ENCODE measurements at places on chromosomes 5 and 9.

DNA sequence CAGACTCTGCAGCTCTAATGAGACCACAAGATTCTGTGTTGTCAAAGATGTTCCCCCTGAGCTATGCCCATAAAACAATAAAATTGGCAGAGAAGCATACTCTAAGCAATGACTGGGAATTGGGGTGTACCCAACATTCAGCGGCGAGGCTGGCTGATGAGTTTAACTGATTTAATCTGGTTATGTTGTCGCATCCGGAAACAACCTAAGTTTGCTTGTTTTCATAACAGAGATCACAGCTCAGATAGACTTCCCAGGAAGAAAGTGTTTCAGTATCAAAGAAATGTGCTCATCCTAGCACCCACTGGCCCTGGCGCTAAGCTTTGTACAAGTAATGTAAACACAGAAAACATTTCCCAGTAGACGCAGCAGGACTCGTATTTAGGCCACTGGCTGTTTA lies 7.4 kb downstream of the SEMA5A start:
- DNase-seq: no peak

DNA sequence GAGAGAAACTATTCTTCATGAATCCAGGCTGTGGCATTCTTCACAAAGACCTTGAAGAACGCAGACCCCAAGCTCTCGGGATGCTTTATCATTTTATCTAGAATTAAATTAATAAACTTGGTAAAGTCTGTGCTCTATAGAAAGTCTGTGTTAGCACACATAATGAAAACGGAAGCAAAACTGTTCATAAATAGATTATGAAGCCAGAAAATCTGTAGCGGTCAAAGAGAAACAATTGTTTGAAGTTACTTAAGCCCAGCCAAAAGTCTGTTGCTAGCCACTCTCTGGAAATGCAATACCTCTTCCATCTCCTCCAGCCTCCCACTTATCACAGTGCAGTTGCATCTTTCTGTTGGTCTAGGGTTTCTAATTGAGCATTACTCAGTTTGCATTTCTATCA lies 375.9 kb downstream of the KIF4B start:
- DNase-seq: no peak

DNA sequence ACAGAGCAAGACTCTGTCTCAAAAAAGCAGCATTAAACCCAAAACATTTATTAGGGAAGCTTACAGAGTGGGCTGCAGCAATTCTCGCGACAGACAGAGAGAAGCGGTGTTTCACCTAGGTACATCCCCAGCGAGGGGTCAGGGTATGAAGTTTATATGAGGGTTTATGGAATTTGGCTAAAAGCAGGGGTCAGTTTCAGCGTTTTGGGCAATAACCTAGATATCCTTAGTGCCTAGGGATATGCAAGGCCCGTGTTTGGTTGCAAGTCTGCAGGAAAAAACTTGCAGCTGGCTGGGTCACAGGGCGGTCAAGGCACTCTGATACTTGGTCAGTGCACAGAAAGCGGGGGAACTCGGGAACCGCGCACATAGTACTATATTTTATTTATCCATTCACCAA lies 649 bp upstream of the GLE1 start:
- no peak for DNase-seq

DNA sequence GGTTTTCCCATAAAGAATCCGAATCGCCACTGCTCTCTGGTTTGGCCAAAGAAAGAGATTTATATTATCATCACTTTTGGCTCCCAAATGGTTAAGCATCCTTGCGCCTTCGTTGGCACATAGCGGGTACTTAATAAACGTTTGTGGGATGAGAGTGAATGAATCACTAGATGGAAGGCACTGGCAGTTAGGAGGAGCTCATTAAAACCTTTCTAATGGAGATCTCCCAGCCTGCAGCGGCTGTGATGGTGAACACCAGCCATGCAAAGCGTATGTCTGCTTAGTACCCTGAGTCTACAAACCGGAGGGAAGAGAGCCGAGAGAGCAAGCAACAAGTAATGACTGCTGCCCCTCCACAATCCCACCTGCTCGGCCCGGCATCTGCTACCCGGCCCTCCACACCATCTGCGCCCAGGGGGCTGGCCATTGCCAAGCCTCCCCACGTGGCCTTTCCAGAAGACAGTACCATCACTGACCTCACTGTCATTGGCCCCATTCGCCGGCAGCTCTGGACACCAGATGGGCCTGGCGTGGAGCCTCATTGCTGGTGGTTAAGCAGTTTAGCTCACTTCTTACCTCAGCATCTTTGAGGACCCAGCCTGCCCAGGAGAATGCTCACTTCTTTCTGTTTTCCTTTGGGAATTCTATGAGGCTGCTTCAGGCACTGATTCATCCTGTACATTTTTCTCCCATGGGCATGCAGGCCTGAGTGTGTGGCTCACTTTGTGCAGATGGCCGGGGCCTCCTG lies 39.3 kb upstream of the ANKRD33B start:
- DNase-seq: no peak

GRCh38 chr5:178090856-178091255 lies 22.5 kb upstream of the N4BP3 start:
- DNase-seq: no peak

DNA sequence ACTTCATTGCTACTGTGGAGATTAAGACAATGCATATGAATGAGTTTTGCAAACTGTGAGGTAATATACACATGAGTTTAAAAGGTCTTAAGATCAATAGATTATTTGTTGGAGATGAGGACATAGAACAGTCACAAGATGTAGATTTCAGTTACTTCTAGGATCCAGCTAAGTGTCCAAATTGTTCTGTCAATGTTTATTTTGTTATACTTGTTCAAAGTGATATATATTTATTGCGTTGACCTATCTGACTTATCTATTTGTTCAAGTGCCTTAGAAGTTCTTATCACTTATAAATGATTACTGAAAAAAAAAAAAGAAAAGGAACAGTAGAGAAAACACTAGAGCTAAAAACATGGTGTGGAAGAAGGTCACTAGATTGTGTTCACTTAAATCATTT lies 75.6 kb upstream of the GRIN3A start:
- DNase-seq: no peak

- no peak for DNase-seq
Measured at GRCh38 chr5:58871648-58872242, 288.9 kb downstream of the RAB3C start.

DNA sequence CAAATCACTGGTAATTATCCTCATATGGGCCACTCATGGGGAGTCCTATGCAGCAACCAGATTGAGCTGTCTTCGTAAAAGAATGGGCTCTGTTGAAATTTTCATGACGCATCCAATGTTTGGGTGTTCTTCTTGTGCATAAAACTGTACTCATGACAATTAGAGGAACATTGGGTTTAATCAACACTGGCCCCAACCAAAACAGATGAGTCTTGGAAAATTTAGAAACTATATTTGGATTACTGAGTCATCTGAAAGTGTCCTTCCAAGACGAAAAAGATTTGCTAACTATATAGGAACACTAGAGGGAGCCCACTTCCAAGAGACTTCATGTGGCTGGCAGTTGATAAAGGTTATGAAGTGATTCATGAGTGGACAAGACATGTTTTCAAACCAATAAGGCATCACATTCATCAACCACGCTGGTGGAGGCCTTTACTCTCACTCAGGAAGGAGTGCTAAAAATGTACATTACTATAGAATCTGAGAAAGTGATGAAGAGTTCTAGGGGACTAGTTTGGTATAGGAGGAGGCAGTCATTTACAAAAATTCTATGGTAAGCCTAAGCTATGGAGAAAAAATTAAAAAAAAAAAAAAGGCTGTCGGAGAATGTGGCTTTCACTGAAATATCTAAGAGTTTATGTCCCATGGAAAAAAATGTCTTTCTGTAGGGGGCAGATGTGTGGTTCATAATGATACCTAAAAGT lies 313.5 kb downstream of the PRDM9 start:
- no peak for DNase-seq

DNA sequence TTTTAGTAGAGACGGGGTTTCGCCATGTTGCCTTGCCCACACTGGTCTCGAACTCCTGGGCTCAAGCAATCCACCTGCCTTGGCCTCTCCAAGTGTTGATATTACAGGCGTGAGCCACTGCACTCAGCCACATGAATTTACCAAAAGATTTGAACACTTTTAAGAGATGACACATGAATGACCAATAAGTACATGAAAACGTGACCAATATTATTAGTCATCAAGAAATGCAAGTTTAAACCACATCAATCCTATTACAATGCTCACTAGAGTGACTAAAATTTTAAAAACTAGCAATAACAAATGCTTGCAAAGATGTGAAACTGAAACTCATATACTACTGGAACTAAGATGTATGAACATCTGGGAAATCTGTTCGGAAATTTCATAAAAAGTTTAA lies 54.3 kb downstream of the NR6A1 start:
- no peak for DNase-seq

DNA sequence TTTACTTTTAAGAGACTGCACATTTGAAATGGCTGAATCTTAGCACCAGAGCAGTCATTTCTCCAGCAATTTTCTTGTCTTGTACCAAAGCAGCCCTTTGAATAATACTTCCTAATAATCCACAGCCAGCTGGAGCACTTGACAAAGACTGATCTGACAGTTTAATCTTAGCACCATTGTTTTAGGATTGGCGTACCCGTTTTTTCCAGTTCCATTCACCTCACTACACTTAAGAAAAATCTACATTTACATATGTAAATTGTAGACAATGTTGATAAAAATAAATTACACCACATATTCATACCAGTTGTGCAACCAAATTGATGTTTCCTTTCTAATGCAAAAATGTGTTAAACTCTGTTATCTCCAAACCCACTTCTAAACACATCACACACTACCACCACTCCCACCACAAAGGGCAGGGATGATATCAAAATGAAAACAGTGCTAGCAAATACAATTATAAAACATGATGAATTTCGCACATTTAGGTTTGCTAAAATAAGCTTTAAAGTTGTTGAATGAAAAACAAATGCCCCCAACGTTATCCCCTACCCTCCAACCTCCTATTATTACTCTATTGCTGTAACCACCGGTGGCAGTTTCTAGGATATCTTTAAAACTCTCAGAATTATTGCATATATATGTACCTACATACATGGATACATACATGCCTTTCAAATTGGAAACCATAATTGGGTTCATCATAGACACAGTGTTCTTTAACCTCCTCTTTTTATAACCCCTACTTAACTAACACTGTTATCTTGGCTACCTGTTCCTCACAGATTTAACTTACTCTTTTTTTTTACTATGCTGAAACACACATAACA lies 21.5 kb downstream of the SERINC5 start:
- DNase-seq: no peak

DNA sequence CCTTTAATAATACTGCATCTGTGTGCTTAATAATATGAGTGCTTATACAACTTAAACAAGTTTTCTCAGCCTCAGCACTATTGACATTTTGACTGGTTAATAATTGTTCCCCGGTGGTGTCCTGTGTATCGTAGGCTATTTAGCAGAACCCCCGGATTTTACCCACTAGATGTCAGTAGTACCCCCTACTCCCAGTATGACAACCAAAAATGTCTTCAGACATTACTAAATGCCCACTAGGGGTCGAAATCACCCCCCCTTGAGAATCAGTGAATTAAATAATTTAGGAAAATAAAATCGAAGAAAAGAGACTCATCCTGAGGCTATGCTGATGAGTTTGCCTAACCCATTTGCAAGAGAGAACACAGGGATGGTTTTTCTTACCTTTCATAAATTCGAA lies 166.3 kb downstream of the ATP10B start:
- DNase-seq: no peak

- DNase-seq: no peak
Measured at GRCh38 chr5:164470312-164470711, 964.9 kb downstream of the MAT2B start.

DNA sequence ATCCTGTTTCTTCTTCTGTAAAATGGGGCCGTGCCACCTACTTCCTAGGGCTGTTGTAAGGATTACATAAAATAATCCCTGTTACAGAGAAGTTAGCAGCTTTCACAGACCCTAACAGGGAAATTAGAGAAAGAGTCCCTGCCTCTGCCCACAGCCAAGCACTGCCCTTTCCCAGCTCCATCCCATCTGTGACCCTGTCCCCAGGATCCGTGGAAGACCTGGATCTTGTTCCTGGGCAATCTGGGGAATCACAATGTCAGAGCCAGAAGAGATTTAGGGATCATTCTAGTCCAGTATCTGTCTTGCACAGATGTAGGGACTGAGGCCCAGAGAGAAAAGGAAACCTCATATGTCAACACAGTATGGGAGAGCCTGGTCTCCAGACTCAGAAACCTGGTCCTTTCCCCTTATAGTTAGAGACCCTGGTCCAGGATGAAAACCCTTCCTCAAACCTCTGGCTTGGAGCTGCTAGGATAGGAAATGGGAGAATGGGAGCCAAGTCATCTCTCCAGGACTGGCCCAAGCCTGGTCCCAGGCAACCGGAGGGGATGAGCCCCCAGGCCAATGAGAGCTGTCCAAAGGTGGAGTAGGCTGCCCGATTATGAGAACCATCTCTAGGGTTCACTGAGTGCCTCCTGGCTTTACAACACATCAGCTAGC lies 12.5 kb downstream of the LHX6 start:
- no peak for DNase-seq

- no peak for DNase-seq
Measured at GRCh38 chr9:121798941-121799340, 147.5 kb downstream of the DAB2IP start.

DNA sequence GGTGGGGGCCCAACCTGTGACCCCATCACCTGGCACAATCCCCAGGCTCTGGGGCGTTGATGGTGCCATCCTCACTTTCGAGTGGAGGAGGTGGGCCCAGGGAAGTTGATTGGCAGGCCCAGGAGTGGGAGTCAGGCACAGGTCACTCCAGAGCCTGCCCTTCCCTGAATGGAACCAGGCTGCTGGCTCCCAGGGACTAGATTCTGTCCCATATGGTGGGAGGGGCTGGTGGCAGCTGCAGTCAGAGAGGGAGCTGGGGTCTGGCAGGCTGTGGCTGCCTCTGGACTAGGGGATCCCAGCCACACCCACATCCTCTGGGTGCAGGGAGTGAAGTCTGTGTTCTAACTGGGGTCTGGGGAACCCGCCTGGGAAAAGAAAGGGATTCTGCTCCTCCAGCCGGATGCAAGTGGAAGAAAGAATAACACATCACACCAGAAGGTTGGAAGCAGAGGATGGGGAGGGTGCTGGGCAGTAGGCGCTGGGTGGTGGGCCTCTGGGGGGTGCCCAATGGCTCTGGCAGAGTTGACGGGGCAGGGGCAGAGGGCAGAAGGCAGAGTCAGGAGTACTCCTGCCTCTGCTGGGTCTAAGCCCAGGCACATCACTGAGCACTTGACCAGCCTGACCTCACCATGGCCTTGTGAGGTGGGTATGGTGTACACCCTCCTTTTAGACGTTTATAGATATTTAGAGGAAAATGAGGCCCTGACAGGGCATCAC lies 25.8 kb downstream of the CEL start:
- no peak for DNase-seq

DNA sequence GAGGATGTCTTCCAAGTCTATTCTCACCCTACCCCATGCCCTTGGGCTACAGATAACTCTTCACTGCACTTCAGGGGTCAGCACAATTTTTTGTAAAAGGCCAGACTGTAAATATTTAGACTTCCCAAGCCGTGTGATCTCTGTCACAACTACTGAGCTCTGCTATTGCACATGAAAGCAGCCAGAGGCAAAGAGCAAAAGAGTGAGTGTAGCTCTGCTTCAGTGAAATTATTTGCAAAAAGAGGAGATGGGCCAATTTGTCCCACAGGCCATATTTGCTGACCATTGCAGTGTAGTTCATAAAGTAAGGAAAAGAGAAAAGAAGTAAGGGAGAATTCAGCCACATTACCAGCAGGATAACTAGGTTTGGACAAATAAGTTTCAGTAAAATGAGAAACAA lies 7.0 kb upstream of the MOCS2 start:
- no peak for DNase-seq

All from stimulated activated CD4-positive, alpha-beta T cell treated with anti-CD3 and anti-CD28 coated beads, TNF-alpha, amount 100 ng/mL, for 1 hour (primary cell).